ENCODE measurements at places on chromosomes 16 and 17. TPM values are rescaled to one million over a fixed set of nuclear protein-coding genes. Genes with fewer than 3 reads are reported as not detected.

Gene OR4D1
- not detected for total RNA-seq

Gene ZNF319
- total RNA-seq = 7.2 TPM

Gene NOG
- total RNA-seq = not detected

Gene GRAP
- total RNA-seq = 2.9 TPM

Gene KRT14
- total RNA-seq = not detected

Gene SYNGR3
- total RNA-seq = 1.8 TPM

Gene OR2C1
- not detected for total RNA-seq

Gene LITAFD
- total RNA-seq = not detected

Gene ANKS3
- total RNA-seq = 9.9 TPM

Gene GJD3
- 2.6 TPM for total RNA-seq

Gene ADAMTS18
- not detected for total RNA-seq

Gene RPS15A
- total RNA-seq = 510 TPM

Gene CCL7
- not detected for total RNA-seq

Gene SECTM1
- total RNA-seq = 2.0 TPM

Gene TNFRSF12A
- 229 TPM for total RNA-seq

GRCh38 chr17:10048629-10049350 is 143.7 kb upstream of the RCVRN start:
- no peak for DNase-seq

DNA sequence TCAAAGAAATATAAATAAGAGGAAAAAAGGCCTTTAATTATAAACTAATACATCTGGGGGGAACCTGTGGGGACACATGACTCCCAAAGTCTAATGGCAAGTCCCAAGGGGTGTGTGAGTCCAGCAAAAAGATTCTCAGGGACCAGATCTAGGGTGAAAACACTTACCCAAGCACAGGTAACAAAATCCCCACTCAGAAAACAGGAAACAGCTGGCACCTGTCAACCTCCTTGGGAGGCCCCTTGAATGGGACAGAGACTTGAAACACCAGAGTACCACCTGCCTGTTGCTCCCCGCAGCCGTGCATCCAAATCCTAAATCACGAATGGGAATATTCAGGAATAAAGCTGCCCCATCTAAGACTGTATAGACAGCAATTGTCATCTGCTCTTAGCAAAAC is 461.2 kb upstream of the CDH5 start:
- DNase-seq = no peak

DNA sequence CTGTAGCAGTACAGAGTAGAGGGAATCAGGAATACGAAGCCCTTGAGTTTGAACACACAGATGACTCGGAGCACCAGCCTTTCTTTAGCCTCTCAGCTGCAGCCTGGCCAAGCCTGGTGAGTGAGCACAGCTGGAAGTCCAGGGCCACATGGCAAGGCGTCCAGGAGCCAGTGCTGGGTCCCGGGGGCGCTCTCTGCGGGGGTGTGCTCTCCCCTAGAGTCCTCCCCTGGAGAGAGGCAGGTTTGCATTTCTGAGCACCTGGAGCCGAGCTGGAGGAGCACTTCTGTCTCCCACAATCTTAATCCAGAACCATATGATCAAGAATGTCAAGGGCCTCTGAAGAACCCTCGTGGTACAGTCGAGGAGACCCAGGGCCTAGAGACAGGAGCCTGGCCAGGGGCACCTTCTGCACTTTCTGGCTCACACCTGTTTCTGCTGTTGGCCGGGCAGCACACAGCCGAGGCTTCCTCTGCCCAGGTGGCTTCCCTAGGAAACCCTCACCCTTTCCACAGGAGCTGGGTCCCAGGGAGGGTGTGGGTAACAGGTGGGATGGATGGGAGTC is 78.3 kb downstream of the PLD6 start:
- no peak for DNase-seq

- DNase-seq = no peak
These were observed 69.2 kb downstream of the PRKCB start for GRCh38 chr16:23905027-23905426.

- peak; percentile 82 for DNase-seq
These were observed 407 bp downstream of the MCRIP1 start for GRCh38 chr17:81832608-81833159.

DNA sequence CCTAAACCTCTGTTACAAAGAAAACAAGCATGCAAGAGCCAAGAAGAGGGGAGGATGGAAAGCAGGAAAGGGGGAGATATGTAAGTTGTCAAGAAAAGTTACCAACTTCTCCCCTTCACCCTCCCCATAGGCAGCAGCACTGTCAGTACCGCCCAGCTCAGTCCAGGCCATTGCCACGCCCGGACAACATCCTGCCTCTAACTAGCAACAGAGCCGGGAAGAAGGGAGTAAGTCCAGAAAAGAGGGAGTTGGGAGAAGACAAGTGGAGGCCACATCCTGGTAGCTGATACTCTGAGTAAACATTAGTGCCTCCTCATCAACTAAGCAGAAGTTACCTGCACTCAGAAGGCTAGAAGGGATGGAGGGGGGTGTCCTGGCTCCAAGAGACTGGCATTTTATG is 113.6 kb downstream of the SMG6 start:
- no peak for DNase-seq

DNA sequence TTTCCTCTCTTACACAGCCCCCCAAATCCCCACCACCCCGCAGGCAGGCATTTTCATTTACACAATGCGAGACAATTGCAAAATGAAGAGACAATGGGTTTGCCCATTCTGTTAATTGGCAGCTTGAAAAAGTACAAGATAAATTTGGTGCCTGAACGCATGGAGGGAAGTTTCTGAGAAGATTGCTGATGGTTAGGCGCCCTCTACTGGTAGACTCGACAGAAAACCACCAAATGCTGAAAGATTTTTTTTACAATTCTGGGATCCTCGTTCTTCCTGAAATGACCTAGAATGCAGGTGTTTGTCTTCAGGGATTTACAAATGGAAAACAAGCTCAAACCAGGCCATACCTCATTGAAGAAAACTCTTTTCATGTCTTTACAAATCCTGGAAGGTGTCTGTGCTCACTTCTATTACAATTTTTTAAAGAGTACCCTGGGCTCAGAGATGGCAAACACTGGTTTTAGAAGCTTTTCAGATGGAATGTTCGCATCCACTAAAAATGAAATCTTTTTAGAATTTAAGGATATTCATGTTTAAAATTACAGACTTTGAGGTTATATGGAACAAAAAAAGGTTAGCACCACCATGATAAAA is 338.5 kb downstream of the PMP22 start:
- no peak for DNase-seq

- no peak for DNase-seq
These were observed 38.3 kb upstream of the AKTIP start for GRCh38 chr16:53541326-53541725.

DNA sequence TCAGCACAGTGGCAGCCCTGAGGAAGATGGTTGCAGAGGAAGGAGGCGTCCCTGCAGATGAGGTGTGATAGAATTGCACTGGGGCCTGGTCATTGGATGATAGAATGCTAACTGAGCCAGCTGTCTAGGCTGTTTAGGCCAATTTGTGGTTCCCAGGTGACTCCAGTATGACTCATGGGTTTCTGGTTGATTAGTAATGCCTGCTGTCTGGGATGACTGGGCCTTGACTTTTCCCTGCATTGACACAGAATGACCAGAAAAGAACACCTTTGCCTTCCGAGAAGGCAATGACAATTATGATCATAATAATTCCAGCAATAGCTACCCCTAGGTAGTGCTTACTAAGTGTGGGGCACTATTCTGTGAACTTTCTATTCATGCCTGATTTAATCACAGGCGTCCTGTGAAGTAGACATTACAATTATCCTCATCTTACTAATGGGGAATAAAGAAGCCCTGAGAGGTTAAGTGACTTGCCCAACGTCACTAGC is 31.5 kb downstream of the USP43 start:
- DNase-seq = no peak

GRCh38 chr17:58268326-58268725 is 12.4 kb downstream of the MPO start:
- DNase-seq = no peak

DNA sequence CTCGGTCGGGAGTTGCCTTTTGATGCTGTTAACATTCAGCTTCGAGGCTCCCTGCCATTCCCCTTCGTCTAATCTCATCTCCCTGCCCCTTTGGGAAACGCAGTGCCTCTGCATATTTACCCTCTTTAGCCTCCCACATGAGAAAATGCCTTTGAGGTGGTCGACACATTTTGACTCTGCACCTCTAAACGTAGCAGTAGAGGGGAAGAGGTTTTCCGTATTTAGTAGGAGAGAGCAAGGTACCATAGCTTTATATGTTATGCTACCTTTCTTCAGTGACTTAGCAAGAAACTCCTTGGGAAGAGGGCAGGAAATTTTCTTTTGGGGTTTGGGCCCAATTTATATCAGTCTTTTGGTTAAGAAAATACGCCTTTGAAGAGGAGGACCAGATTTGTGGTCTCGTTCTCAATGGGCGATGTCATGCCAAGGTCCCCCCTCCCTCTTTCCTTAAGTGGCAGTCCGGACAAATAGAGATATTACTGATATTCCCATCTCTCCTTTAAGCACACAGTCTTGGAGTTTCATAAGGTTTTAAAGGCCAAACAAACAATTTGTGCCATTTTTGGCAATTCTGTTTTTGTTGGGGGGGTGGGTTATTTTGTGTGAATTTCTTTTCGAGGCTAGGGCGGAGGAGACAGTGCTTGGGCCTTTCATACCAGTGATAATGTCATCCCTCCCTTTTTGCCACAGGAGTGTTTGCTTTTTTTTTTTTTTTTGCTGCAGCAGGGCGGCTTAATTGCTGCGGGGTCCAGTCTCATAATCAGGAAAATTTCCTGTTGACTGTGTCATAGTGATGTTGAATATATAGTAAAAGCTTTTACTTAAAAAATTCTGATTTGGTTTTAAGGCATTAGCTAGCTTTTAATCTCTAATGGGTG is 1.5 kb downstream of the PAFAH1B1 start:
- DNase-seq = no peak

GRCh38 chr16:78390092-78390491 is 290.6 kb downstream of the WWOX start:
- DNase-seq = no peak

GRCh38 chr17:76086384-76086783 is 7.4 kb downstream of the ZACN start:
- DNase-seq = no peak

DNA sequence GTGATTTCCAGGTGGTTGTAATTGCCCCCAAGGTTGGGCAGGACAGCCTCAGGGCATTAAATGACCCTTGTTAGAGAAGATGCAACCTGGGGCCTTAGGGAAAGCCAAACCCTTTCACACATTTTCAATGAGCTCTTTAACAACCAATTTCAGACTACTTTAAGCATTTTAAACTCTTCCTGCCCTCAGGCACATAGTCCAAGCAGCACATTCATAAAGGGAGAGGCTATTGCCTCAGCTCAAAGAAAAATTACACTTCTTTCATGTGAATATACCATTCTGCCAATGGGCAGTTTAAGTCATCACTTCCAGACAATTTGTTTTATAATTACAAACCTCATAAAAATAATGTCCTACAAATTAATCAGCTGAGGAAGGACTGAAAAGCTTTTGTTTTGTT is 544.5 kb downstream of the NPIPA7 start:
- no peak for DNase-seq

DNA sequence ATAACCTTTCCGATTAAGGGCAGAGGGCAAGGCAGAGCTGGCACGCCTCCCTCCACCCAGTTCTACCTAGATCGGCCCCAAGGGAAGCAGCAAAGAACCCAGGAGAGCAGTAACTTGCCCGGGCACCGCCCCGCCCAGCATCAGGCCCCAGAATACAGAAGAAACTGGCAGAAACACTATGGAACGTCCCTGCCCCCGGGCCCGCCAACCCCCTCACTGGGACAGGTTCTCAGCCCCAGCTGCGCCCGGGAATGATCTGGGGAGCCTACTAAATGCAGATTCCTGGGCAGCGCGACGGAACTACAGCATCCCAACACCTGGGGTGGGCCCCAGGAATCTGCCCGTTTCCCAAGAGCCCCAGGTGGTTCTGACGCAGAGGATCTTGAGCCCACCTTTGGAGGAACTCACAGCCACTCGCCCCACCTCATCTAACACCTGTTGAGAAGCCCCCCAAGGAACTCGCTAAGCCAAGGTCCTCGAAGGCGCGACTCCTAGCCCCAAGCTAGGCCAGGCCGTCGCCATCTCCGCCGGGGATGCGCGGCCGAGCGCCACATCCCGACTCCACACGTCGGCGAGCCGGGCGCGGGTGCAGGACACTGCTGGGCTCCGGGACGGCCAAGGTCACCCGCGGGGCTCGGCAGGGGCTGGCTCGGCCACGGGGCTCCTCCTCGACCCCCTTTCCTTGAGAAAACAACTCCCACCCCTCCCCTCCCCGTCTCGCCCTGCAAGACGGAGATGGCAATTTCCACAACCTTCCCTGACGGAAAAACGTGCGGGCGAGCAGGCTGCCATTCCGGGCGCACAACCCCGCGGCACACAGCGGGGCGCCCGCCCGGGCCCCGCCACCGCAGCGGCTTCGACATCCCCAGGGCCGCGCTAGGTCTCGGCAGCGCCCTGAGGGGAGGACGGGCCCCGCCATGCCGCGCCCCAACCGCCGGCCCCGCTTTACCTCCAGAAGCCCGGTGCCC is 913 bp downstream of the CDIP1 start:
- DNase-seq = no peak

DNA sequence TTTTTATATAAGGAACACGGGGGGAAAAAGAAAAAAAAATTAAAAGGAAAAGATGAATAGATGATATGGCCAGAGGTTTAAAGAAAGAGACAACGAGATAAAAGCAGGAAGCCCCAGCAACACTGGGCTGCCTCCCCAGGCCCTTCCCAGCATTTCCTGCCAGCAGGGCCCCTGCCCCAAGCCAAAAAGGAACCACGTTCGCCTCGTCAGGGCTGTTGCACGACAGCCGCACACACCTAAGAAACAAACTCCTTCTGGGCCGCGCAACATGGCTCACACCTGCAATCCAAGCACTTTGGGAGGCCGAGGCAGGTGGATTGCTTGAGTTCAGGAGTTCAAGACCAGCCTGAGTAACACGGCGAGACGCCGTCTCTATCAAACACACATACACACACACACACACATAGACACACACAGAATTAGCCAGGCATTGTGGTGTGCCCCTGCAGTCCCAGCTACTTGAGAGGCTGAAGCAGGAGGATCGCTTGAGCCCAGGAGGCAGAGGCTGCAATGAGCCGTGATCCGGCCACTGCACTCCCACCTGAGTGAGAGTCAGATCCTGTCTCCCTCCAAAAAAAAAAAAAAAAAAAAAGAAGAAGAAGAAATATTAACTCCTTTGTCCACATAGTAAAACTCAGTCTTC is 83.0 kb downstream of the ANKRD11 start:
- DNase-seq = peak; percentile 84

GRCh38 chr17:57102122-57102521 is 17.1 kb downstream of the AKAP1 start:
- no peak for DNase-seq

- peak; percentile 80 for DNase-seq
These were observed 451.3 kb downstream of the PMP22 start for GRCh38 chr17:14813649-14814370.

GRCh38 chr17:43740541-43740940 is 18.1 kb downstream of the SOST start:
- DNase-seq = no peak

All from cardiac septum (tissue), 1 donor.